GM20000 (cell line): ENCODE measurements at places on chromosomes 7 and 10.
A peak's percentile ranks its signal among the peaks of the same experiment; 100 is the strongest.

DNA sequence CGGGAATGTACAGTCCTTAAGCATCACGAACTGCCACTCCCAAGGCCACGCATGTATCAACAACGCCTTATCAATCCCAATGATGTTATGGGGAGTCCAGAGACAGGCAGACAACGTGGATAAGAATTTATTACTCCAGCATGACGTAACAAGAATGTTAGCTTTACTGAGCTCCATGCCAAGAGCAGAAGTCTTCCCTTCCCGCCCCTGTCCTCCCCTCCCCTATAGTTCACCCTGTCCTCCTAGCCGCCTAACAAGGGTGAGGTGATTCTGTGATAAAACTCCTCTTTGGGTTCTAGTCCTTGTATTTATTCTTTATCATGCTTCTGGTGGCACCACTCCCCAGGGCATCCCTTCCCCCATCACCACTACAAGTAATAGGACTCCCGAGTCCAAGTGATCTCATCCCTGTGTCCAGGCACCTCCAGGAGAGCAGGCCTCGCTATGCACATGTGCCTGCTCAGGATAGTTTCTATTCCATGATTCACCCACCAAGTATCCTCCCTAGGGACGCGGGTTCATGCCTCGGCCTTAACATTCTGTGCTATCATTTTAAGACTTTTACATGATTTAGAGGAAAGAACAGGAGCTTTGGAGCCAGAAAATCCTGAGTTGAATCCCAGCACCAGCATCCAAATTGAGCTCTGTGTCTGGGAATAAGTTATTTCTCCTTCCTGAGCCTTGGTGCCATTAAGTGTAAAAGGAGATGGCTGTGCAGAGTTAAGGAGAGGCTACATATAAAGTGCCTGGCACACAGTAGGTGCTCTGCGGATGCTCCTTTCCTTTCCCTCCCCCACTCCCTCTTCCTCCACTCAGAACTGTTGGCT is 15.4 kb downstream of the GSDME start:
- DNase-seq, result no peak

DNA sequence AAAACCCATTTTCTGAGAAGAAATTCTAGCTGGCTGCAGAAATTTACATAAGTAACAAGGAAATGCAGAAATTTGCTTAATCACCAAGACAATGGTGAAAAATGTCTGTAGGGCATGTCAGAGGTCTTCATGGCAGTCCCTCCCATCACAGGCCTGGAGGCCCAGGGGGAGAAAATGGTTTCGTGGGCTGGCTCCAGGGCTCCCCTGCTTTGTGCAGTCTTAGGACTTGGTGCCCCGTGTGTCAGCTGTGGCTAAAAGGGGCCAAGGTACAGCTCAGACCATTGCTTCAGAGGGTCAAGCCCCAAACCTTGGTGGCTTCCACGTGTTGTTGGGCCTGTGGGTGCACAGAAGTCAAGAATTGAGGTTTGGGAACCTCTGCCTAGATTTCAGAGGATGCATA is 215.9 kb downstream of the GPR158 start:
- DNase-seq, result no peak

GRCh38 chr10:2759233-2759632 is 308.1 kb upstream of the PFKP start:
- DNase-seq, result no peak

- DNase-seq, result no peak
Measured at GRCh38 chr10:22997096-22997495, 69.2 kb downstream of the ARMC3 start.

DNA sequence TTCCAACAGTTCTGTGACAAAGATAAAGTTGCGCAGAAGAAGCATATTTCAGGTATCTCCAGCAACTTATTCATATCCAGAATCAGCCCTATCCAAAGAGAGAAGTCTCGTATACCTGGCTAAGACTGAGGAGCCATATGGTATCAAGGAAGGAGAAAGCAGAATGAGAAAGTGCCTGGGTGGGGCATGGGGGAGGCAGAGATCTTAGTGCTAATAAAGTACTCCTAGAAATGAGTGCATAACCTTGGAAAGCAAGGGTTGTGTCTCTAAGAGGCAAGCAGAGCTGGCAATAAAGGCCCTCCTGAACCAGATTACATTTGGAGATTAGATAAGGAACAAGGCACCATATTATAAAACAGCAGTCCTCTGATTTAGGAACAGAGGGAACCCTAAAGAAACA is 12.7 kb downstream of the TASOR2 start:
- no peak for DNase-seq

DNA sequence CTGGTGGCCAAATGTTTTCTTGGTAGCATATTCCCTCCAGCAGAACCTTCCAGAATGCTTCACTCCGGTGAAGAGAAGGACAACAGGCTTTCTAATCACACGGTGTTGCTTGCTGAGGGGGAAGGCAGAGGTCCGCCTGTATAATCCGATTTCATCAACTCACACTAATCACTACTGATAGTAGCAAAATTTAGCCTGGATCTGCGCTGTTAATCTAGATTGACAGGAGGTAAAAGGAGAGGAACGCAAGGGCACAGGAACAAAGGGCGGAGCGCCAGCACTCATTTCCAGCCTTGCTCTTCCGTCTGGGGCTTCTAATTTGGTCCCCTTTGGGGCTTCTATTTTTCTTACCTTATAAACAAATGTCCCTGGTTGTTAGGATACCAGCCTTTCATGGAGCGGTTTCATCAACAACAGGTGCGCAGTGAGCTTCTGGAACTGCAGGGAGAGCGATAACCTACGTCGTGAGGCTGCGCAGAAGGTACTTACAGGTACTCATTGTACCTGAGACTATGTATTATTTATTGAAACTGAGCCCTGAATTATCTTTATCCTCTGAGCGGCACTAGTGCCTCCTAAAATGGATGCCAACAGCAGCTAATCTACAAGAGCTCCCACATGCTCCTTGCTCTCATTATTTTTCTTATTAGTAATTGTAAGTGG is 150.6 kb downstream of the CACNB2 start:
- DNase-seq, result no peak

- no peak for DNase-seq
Measured at GRCh38 chr10:125431149-125431548, 251.8 kb downstream of the TEX36 start.

DNA sequence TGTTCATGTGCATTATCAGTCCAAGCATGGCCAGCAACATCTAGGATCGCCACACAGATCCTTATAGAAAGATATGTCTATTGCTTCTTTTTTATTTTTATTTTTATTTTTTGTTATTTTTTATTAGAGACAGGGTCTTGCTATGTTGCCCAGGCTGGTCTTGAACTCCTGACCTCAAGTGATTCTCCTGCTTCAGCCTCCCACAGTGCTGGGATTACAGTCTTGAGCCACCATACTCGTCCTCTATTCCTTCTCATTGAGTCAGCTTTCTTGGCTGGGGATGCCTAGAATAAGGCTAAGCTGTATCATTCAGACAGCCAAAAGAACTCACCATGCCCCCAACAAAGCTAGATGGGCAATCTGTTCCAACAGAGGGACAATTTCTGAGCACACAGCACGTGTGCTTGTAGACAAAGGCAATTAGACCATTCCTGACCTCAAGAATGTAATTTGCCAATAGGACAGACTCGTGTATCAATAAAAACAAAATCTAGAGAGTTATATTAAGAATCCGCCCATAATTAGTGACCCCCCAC is 264.0 kb upstream of the NEBL start:
- DNase-seq, result no peak

DNA sequence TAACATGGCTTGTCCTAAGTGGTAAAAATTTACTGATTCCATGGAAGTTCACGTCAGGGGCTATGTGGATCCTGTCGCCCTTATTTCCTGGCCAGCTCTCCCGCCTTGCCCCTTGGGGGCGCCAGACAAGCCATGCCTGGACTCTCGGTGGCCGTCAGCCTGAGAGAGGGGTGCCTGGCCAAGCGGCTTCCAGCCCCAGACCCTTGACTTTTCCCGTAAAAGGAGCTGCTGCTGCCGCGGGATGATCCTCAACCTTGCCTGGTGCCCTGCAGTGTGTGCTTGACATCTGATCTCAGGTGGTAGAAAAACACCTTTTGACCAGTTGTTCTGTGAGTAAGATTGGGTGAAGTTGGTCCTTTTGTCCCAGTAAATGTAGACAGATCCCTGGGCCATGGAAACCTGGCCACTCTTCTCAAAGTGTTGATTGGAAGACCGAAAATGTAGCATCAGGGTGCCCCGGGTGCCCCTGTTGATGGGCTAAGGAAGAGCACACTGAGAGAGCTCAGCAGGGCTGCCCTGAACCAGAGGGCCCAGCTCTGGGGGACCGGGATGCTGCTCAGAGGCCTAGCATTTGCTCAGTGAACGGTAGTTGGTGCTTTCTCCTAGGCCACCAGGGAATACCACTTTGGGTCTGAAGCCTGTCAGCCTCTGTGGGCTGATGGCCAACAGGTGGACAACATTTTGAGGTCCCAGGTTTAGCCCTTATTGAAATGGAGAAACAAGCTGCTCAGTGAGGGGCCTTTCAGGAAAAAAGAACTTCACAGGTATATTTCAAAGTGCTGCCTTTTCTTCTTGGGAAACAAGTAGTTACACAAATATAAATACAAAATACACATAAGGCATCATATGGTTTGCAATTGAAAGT is 162.5 kb downstream of the LRMDA start:
- no peak for DNase-seq

DNA sequence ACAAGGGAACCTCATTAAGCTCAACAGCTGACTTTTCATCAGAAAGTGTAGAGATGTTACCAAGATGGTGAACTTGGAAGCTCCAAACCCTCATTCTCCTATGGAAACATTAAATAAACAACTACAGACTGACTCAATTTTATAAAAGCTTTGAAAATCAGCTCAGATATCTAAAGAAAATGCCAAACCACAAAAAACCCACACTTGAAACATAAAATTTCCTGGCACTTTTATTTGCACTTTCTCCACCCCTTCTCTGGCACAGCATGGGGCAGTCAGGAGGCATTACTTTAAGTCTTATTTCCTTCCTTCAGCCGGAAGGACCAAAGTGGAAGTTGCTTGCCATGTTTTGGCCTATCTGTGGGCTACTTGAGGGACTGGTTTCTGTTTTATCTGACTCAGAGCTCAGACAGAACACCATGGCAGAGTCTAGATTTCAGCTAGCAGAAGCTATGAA is 114.7 kb downstream of the ODAD2 start:
- no peak for DNase-seq

- DNase-seq, result peak; percentile 19
Measured at GRCh38 chr7:129351320-129351719, 82.9 kb upstream of the STRIP2 start.

DNA sequence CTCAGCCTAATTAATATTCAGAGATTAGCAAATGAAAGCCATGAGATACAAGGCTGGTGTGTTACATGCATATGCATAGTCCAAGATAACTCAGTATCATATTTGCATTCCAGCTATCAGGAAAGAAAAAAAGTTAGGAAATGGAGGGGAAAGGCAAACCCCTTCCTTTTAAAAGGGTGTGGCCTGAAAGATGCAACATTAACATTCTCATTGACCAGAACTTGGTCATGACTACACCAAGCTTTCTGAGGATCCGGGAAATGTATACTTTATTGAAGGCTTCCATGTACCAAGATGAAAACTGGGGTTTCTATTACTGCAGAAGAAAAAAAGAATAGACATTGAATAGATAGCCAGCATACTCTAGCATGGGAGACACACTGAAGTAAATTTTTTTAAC is 96.5 kb downstream of the IPMK start:
- no peak for DNase-seq

DNA sequence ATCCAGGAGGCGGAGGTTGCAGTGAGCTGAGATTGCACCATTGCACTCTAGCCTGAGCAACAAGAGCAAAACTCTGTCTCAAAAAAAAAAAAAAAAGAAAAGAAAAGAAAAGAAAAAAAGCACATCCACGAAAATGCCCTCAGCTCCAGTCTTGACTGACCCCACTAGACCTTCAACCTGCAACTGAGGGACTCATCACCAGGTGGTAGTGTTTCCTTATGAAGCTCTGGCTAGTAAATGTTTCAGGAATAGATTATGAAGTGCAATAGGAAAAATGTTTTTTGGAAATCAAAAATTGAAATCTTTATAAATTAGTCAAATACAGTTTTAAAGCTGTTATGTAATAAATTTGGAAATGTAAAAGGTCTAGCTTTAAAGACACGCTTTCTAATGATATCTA is 22.4 kb downstream of the TLL2 start:
- DNase-seq, result no peak
